ENCODE measurements at places on chromosomes 2 and 18.

DNA sequence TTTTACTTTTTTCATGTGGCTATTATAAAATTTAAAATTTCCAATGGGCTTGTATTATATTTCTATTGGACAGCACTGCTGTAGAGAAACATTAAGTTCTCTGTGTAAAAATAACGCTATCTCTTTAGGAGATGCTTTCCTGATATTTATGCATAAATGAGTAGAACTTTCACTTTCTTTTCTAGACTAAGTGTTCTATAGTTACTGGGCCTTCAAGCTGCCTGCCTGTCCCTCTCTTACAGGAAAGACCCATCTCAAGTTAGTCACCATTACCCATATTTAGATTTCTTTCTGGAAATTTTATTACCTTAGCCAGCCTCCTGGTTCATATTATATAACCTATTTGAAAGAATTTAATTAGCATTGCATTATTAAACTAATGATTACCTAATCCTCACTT, 4.8 kb downstream of the ITGA4 start:
- H3K4me1 ChIP-seq, result no peaks in the 10 kb centered on the region
- DNase-seq, result no peak
- H3K36me3 ChIP-seq, result no peaks in the 10 kb centered on the region
- H3K4me3 ChIP-seq, result no peak overlapping the region
- no peaks in the 10 kb centered on the region for H3K27me3 ChIP-seq

DNA sequence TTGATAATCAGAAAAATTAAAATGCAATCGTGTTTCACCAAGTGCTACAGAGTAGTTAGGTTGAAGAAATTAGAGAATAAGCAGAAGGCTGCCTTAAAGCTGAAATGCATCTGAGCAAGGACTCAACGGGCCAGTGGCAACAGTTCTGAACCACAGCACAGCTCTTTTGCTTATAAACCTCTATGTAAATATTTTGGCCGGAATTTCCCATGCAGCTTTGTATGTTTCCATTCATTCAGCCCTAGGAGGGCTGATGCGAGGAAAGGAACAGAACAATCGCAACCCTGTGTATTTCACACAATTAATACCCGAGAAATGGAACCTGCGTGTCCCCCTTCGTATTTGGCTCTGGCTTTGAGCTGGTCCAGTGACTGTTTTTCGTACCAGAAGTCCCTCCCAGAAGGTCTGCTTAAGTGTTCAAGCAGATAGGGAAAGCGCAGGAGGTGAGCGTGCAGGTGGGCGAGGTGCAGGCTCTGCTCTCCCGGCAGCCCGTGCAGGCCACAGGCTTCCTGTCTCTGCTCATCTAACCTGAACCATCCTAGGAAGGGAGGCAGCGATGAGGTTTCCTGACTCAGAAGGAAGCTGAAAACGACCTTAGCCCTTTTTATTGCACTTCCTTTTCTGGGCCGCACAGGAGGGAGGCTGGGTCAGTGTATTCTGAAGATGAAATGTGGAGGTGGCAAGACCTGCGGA, 67.3 kb downstream of the ASB1 start:
- H3K4me1 ChIP-seq, result no peaks in the 10 kb centered on the region
- no peak overlapping the region for H3K27ac ChIP-seq
- no peak for DNase-seq
- no peak overlapping the region for H3K4me3 ChIP-seq
- H3K36me3 ChIP-seq, result no peaks in the 10 kb centered on the region

DNA sequence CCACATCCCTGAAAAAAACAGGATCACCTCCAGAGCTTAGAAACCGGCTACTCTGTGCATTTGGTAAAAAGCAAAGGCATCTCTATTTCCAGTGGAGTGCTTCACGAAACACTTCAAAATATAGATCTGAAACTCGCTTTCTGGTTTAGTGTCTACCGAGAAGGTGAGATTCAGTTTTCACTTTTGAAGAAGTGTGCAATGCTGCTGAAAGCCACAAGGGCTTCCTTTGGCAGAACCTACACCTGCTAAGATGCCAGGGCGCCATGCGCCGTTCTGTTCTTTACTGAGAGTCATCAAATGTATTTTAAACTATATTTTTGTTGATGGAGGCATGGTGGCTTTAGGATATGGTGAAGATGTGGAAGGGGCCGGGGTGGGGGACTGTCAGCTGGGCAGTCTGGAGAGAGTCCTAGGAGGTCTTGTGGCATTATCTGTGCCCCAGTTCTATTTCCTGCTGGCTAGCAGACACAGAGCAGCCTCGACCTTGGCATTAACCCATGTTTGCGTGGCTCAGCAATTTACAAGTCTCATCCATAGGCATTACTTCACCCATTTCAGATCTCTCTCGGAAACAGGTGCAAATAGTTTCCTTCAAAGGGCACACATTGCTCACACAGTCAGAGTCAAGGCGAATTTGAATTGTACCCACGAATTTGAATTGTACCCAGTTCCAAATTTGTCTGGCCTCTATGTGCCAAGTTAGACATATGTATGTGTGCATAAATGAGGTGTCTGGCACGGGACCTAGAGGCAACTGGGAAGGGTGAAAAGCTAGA, 46.7 kb upstream of the KCNF1 start:
- no peak for DNase-seq
- H3K4me3 ChIP-seq, result no peak overlapping the region
- H3K4me1 ChIP-seq, result no peaks in the 10 kb centered on the region
- H3K27ac ChIP-seq, result no peak overlapping the region

GRCh38 chr2:94995553-94996304, 29.8 kb upstream of the MAL start:
- no peaks in the 10 kb centered on the region for H3K4me1 ChIP-seq
- H3K27me3 ChIP-seq, result peaks cover 16% of the 10 kb centered on the region
- no peak overlapping the region for H3K4me3 ChIP-seq
- no peak for DNase-seq
- no peaks in the 10 kb centered on the region for H3K36me3 ChIP-seq

- H3K27ac ChIP-seq, result peak overlapping the region; percentile 93
- peak overlapping the region; percentile 12 for H3K4me3 ChIP-seq
- H3K27me3 ChIP-seq, result no peaks in the 10 kb centered on the region
- H3K36me3 ChIP-seq, result no peaks in the 10 kb centered on the region
- peaks cover 40% of the 10 kb centered on the region for H3K4me1 ChIP-seq
Measured at GRCh38 chr2:203758841-203759689, 52.6 kb downstream of the CD28 start.

GRCh38 chr2:57160976-57161375, 885.6 kb upstream of the VRK2 start:
- H3K27ac ChIP-seq, result no peak overlapping the region
- DNase-seq, result no peak
- no peaks in the 10 kb centered on the region for H3K36me3 ChIP-seq

- DNase-seq, result no peak
- no peaks in the 10 kb centered on the region for H3K36me3 ChIP-seq
- H3K4me1 ChIP-seq, result no peaks in the 10 kb centered on the region
- no peaks in the 10 kb centered on the region for H3K27me3 ChIP-seq
- no peak overlapping the region for H3K4me3 ChIP-seq
Measured at GRCh38 chr2:113791697-113792590, 35.5 kb upstream of the SLC35F5 start.

DNA sequence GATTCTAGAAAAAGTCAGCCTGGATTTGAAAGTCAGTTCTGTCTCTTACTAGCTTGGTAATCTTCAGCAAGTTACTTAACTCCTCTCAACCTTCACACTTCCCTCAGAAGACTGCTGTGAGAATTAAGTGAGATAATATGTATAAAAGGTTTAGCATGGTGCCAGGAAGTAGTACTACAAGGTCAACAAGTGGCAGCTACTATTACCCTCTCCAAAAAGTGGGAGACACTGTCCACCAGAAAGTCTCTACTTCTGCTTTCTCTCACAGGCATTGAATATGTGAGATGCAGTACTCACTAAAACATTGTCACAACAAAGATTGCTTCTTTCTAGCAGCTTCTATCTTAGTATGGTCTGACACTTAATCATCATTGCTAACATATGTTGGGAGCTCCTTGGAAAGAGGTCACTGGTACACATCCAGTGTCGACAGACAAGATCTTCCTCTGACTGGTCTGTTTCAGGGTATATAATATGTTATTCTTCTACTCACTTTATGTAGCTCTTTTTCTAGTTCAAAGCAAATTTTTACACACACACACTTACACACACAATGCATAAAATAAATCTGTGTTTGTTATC, 47.9 kb downstream of the DOCK10 start:
- H3K27ac ChIP-seq, result no peak overlapping the region
- DNase-seq, result no peak
- H3K4me1 ChIP-seq, result no peaks in the 10 kb centered on the region
- H3K4me3 ChIP-seq, result no peak overlapping the region

DNA sequence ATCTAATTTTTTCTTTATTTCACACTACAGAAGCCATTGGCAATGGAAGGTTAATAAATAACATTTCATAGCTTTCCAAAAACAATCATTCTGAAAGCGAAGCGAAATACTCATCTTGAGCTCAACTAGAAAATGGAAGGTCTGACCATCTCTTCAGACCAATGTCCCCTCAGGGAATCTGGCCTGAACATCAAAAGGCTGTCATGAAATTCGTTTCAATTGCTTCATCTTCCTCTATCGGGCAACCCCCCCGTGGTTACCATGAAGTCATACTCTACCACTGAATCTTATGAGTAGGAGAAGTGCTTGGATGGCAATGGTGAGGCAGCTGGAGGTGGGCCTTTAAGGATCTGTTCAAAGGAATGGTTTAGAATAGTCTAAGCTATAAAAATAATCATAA, 22.9 kb upstream of the CYTIP start:
- no peaks in the 10 kb centered on the region for H3K4me1 ChIP-seq
- no peaks in the 10 kb centered on the region for H3K36me3 ChIP-seq
- H3K4me3 ChIP-seq, result no peak overlapping the region
- no peaks in the 10 kb centered on the region for H3K27me3 ChIP-seq
- H3K27ac ChIP-seq, result no peak overlapping the region

- H3K27me3 ChIP-seq, result peaks cover 42% of the 10 kb centered on the region
- 0 out of 2 replicates have a peak, but pooled peaks cover 8% of the 10 kb centered on the region for H3K4me1 ChIP-seq
- H3K4me3 ChIP-seq, result no peak overlapping the region
- no peaks in the 10 kb centered on the region for H3K36me3 ChIP-seq
- DNase-seq, result no peak
Measured at GRCh38 chr18:2847317-2848246, 776 bp downstream of the EMILIN2 start.

DNA sequence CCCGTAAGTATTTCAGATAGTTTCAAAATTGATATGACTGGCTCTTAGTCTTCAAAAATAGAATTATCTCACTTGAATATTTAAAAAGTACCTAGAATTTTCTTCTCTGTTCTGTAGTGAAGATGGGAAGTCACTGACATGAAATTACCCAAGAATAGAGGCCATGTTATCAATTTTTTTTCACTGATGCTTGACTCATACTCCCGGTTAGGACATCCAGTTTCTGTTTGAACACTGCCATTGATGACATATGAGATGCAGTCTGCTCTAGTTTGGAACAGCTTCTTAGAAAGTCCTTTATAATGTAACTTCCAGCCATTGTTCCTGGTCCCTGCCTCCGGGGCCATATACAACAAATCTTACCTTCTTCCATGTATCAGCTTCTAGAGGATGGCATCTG, 26.0 kb downstream of the MAP3K20 start:
- H3K27me3 ChIP-seq, result no peaks in the 10 kb centered on the region
- DNase-seq, result peak; percentile 62
- H3K4me3 ChIP-seq, result no peak overlapping the region
- H3K36me3 ChIP-seq, result peaks cover 13% of the 10 kb centered on the region
- H3K4me1 ChIP-seq, result peaks cover 15% of the 10 kb centered on the region

GRCh38 chr2:241724975-241725870, 9.2 kb upstream of the D2HGDH start:
- H3K36me3 ChIP-seq, result 0 out of 2 replicates have a peak, but pooled peaks cover 8% of the 10 kb centered on the region
- H3K27me3 ChIP-seq, result no peaks in the 10 kb centered on the region
- no peak for DNase-seq
